ENCODE measurements at places on chromosomes 1 and 21. TPM values are rescaled to one million over a fixed set of nuclear protein-coding genes. Genes with fewer than 3 reads are reported as not detected.

The TNFSF4 gene
- 2.0 TPM for polyA plus RNA-seq

The MASP2 gene
- polyA plus RNA-seq: 12.8 TPM

The SLC25A24 gene
- polyA plus RNA-seq: 47.7 TPM

The IL19 gene
- 1.0 TPM for polyA plus RNA-seq

The KRTAP20-2 gene
- not detected for polyA plus RNA-seq

The LRRC53 gene
- not detected for polyA plus RNA-seq

The TMCO4 gene
- 19.4 TPM for polyA plus RNA-seq

The DAB1 gene
- 9.1 TPM for polyA plus RNA-seq

The NTMT2 gene
- polyA plus RNA-seq: not detected

The THEMIS2 gene
- 2.3 TPM for polyA plus RNA-seq

The OR2T33 gene
- not detected for polyA plus RNA-seq

Measured in left kidney (tissue), 8 donors.